Activated CD8-positive, alpha-beta memory T cell treated with anti-CD3 and anti-CD28 coated beads, Interleukin-2, amount 50 U/mL, for 48 hours (primary cell): ENCODE measurements at places on chromosomes 5 and 9.

GRCh38 chr5:180340856-180341255 lies 12.3 kb downstream of the GFPT2 start:
- DNase-seq: no peak

DNA sequence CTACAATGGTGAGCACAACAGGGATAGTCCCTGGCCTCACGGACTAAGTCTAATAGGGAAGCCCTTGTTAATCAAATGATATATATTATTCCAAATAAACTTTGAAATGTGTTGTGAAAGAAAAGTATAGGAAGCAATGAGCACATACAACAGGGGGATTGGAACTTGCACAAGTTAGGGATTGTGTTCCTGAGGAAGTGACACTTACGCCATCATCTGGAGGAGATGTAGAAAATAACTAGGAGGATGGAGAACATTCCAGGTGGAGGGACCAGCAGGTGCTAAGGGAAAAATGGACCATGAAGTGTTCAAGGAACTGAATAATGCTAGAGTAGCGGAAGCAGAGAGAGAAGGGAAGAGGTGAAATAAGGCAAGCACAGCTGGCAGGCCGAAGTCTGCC lies 18.8 kb upstream of the RPS23 start:
- DNase-seq: no peak

DNA sequence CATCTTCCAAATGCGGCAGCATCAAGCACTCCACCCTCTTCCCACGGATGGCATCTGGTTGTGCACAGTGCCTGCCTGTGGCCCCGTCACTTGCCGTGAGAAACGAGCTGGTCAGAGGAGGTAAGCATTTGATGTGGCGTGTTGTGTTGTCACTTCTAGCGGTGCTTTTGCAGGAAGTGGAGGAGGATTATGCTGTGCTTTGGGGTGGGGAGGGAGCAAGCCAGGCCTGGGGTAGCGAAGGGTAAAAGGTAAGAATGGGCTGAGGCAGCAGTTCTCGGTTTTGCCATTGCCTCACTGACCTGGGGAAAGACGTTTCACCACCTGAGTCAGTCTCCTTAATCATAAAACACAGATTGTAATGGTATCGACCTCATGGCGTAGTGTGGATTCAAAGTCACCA lies 2.3 kb upstream of the POMT1 start:
- DNase-seq: peak; percentile 83

GRCh38 chr5:122653087-122654017 lies 121.5 kb upstream of the SNX2 start:
- DNase-seq: no peak

DNA sequence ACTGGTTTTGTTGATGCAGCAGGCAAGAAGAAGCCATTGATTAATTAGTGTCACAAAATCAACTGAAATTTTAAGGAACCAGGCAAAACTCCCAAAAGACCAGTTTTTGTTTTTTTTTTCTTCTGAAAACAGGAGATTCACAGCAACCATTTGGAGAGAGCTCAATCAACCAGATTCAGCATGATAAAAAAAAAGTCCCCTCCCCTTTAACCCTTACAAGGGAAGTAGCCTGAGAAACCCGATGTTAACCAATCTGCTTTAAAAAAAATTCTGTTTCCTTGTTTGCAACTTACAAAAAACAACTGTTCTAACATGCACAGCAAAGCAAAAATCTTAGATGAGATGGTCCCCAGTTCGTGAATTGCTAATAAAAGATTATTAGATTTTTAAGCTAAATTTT lies 59.7 kb downstream of the HMHB1 start:
- DNase-seq: no peak

- DNase-seq: peak; percentile 78
These were observed 21.3 kb upstream of the ZNF782 start for GRCh38 chr9:96875461-96876142.

- DNase-seq: no peak
These were observed 387.5 kb downstream of the TRIM36 start for GRCh38 chr5:114782177-114782576.

- no peak for DNase-seq
These were observed 97.9 kb downstream of the YIPF5 start for GRCh38 chr5:144072518-144072927.

- no peak for DNase-seq
These were observed 298.8 kb downstream of the NSG2 start for GRCh38 chr5:174344335-174344734.

- DNase-seq: no peak
These were observed 40.3 kb upstream of the XPA start for GRCh38 chr9:97737429-97737828.

DNA sequence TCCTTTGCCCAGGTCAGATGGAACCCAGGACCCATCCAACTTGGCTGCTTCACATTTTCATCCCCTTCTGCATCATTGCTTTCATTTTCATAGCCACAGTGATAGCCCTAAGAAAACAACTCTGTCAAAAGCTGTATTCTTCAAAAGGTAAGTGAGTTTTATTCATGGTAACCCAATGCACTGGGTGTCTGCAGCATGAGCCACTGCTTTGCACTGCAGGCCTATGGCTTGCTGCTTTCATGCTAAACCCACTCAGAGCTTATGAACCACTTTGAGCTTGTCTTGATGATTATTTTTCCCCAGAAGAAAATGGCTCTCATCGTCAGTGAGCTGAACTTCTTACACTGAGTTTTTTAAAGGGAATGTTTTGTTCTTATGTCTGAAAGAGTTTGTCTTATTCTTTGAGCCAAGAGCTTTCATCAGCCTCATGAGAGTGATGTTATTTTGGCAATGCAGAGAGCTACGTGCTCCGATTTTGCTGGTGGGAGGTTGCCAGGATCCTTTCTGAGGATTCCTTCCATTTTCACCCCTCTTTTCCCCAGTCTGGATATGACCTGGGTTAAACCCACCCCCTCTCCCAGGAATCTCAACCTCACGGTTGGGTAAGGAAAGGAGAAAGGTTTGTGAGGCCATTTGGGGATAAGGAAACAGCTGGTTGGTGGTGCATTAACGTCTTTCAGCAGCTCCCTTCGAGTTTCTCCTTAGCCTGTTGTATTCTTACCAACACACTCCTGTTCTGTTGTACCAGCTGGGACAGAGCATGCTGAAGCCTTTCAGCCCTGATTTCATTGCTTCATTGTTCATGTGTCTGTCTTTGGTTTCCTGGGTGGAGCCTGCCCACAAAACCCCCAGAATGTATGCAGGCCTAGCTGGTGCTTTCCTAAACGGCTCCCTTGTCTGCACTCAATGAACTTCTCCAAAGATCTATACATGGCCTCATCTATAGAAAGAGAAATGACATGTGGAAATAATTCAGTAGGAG lies 47.6 kb downstream of the PDCD1LG2 start:
- no peak for DNase-seq

- no peak for DNase-seq
These were observed 92.0 kb upstream of the SSBP2 start for GRCh38 chr5:81842795-81843398.

DNA sequence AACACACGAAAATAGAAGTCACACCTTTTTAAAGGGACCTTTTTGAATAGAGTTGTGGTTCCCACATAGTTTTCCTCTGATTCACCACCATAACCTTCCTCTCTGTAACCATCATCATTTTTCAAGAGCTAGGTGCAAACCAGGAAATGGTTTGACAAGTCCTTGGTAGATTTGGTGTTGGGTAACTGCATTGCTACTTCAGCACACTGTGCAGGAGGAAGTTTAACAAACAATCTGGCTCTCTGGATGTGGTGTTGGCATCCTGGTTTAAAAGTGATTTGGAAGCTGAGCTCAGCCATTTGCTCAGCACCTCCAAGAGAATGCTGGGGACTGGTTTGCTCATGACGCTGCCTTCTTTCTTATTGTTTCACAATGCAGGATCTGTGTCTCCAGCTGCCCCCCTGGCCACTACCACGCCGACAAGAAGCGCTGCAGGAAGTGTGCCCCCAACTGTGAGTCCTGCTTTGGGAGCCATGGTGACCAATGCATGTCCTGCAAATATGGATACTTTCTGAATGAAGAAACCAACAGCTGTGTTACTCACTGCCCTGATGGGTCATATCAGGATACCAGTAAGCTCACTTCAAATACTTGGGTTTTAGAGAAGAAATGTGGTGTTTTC lies 213.1 kb downstream of the RFK start:
- peak; percentile 54 for DNase-seq

DNA sequence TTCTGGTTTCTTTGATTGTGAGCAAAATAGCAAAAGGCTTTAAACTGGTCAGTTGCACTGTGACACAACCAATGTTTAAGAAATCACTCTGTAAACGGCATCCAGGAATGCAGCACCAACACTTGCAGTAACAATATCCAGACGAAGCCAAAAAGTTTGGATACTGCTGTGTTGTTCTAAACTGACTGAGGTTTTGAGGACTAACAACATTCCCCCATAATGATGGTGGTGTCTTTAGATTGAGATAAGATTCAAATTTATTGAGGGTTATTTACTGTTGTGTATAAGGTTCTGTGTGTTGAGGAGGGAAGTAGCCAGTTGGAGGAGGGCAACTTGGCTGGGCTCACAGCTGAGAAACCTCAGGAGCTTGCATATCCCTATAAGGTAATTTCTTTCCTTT lies 353.6 kb downstream of the BNC2 start:
- DNase-seq: no peak

DNA sequence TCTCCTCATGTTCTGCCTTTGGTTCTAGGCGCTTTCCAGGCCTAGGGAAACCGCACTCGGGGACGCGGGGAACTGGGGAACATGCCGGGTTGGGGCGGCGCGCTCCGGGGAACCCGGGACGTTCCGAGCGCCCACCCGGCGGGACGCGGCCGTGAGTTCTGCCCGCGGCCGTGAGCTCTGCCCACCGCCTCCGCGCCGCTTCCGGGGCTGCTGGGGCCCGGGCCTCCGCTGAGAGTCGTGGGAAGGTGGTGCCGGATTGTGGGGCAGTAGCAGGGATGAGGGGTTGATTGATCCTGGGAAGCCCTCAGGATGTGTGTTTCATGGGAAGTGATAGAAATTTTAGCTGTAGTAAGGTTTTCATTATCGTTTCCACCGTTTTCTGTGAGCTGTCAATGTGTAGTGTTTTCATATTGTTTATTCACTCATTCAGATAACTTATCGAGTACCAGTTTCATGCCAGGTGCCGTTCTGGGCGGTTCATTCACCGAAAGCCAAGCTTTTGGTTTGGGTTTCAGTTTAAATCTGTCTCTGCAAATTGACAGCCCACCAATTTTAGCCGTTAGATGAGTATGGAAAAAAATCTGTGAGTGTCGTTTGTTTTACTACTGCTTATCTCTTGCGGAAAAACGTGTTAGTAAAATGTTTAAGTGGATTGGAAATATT lies 657 bp downstream of the MTRR start:
- peak; percentile 70 for DNase-seq

- DNase-seq: no peak
These were observed 160.9 kb upstream of the NR3C1 start for GRCh38 chr5:143564417-143564816.

DNA sequence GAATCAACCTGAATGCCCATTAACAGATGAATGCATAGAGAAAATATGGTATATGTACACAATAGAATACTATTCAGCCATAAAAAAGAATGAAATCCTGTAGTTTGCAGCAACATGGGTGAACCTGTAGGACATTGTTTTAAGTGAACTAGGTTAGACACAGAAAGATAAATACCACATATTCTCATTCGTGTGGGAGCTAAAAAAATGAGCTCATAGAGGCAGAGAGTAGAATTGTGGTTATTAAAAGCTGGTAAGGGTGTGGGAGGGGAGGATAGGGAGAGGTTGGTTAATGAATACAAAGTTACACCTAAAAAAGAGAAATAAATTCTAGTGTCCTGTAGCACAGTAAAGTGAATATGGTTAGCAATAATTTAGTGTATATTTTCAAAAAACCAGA lies 23.5 kb downstream of the PTTG1 start:
- DNase-seq: no peak

DNA sequence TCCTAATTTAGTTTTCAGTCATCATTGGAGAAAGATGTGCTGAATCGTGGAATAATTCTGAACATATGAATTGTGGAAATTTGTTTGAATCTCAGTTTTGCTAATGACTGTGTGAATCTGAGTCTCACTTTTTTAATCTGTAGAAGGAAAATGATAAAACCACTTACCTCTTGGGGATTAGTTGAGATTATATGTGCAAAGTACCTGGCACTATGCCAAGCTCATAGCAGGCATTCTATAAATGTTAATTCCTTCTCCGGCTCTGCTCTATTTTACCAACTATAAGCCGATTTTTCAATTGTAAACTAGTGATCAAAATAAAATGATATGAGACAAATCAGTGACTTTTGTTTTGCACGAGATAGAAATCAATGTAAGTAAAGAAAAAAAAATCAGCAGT lies 290.8 kb downstream of the TRPM3 start:
- no peak for DNase-seq

GRCh38 chr9:113695901-113696300 lies 180.2 kb upstream of the ZNF618 start:
- no peak for DNase-seq
